NCI-H2171 treated with DMSO at 0.1 percent for 48 hours (cell line): ENCODE measurements at places on chromosomes 7 and 10.

GRCh38 chr10:102783568-102783967 is 39.8 kb downstream of the WBP1L start:
- no peak for DNase-seq

GRCh38 chr7:130022623-130023175 is 28.5 kb downstream of the ZC3HC1 start:
- no peak for DNase-seq

DNA sequence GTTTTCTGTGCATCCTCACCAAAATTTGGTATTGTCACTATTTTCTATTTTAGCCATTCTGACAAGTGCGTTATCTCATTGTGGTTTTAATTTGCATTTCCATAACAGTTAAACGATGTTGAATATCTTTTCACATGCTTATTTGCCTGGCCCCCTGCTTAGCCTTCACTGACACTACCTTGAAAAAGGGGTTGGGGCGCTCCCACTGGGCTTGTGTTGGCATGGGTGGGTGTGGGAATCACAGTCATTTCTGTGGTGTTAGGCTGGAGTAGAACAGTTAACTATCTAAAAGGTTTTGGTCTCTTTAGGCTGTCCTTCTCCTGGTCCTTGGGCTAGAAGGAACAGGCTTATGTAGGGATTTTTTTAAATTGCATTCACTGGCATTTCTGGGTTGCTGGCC is 72.2 kb upstream of the TMEM140 start:
- DNase-seq = no peak

- peak; percentile 1 for DNase-seq
Observed at GRCh38 chr10:5949009-5949759, 28.2 kb downstream of the IL15RA start.

DNA sequence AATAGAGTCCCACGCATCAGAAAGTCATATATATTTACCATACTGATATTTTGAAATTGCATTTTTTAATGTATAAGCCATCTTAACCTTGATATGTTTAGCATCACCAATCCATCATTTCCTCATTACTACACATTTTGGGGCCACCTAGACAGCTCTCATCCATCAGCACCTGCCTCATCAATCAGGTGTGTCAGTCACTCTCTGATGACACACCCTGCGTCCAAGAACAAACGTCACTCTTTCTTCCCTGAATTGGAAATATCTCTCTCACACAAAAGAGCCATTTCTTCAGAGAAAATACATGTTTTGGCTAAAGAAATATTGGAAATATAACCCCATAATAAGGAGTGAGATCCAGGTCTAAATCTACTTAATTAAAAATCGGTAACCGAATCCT is 38.9 kb upstream of the RSU1 start:
- DNase-seq = no peak

GRCh38 chr7:50584793-50585408 is 19.7 kb upstream of the DDC start:
- DNase-seq = no peak

- no peak for DNase-seq
Observed at GRCh38 chr7:30907527-30908267, 4.0 kb upstream of the AQP1 start.

- DNase-seq = no peak
Observed at GRCh38 chr10:77713521-77714280, 76.1 kb upstream of the KCNMA1 start.

DNA sequence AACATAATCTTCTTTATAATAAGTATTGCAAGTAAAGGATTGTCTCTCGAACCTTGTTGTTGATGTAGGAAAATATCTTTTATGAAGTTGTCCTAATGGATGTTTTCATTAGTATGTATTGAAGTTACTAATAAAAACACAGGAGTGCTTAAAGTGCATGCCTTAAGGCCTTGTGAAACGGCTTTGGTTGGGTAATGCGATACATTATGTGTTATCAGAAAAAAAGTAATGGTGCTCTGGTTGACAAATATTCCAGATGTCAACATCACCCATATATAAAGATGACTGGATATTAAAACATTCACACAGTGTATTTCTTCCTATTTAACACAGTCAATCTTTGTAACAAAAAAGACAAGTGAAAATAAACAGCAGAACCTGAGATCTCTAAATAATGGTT is 310.7 kb downstream of the PRKG1 start:
- DNase-seq = no peak

GRCh38 chr10:14225379-14225778 is 105.3 kb downstream of the FRMD4A start:
- DNase-seq = no peak

DNA sequence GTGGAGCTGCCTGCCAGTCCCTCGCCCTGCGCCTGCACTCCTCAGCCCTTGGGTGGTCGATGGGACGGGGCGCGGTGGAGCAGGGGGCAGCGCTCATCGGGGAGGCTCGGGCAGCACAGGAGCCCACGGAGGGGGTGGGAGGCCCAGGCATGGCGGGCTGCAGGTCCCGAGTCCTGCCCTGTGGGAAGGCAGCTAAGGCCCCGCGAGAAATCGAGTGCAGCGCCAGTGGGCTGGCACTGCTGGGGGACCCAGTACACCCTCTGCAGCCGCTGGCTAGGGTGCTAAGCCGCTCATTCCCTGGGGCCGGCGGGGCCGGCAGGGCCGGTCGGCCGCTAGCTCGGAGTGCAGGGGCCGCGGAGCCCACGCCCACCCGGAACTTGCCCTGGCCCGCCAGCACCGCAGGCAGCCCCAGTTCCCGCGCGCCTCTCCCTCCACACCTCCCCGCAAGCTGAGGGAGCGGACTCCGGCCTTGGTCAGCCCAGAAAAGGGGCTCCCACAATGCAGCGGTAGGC is 565.9 kb upstream of the NRG3 start:
- no peak for DNase-seq

DNA sequence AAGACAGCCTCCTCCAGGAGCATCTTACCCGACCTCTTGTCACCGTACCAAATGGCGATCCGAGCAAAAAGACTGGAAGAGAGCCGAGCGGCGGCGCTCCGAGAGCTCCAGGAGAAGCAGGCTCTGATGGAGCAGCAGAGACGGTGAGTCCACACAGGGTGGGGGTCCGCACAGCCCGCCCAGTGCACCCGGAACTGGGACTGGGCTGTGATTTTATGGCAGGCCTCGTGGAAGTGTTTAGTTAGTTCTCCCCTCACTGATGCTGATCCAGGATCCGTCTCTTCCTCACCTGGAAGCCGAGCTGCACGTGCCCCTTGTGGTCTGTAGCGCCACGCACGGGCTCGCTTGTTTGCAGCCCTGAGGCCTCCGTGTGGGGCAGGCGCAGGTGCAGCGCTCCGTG is 19.6 kb downstream of the LRRC27 start:
- DNase-seq = no peak

GRCh38 chr10:122331615-122332446 is 42.7 kb upstream of the PLEKHA1 start:
- DNase-seq = no peak

- DNase-seq = no peak
Observed at GRCh38 chr7:121083790-121084251, 95.3 kb downstream of the CPED1 start.

DNA sequence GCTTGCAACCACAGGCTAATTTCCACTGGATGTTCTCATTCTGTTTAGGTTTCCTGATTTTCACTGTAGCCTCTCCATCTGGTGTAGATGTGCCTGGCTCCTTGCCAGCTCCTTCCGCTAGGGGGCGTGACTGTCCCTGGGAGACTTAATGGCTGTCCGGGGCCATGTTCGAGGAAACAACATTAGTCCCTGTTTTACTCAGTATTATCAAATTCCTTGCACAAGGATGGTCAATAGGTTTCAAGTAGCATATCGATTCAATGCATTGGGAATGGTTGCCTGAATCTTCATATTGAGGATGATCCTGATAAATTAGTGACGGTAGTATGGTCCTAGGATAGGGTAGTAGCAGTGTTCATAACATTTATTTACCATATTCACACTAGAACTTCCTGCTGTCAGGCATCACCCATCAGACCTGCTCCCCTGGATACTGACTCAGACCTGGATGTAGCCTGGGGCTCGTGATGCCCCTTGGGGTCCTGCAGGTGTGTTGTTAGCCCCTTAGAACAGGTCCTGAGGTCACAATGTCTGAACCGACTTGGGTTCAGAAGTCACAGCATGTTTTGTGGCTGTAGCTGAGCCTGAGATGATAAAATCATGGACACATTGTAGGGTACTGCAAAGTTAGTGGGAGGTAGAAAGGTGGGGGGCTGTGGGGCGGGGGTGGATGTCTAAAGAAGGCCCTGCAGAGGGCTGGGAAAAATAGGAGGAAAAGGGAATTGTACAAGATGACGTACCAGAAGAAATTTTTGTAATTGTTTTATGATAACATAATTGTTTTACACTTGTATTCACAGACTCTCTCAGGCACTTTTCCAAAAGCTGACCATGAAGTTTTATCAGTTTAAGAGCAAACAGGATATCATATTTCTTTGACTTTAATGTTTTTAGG is 8.9 kb upstream of the EXOC6 start:
- DNase-seq = peak; percentile 18

GRCh38 chr7:116715077-116715476 is 43.1 kb downstream of the MET start:
- no peak for DNase-seq

GRCh38 chr7:66522518-66522917 is 106.2 kb upstream of the KCTD7 start:
- no peak for DNase-seq

- no peak for DNase-seq
Observed at GRCh38 chr10:99758211-99758891, 24.1 kb upstream of the ABCC2 start.

DNA sequence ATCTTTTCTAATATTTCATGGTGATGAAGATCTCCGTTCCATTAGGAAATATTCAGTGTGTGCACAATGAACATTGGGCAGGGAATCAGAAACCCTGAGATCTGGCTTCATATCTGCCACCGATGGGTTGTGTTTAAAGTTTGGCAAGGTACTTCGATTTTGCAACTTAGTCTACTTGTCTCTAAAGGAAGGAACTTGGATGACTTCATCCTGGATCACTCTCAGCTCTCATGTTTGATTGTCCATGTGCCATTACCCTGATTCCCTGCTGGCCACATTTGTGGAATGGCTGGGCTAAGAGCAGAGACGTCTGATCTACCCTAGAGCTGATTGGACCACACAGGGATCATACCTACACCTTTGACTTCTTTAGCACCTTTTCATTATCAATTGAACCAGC is 177.0 kb upstream of the KMT2E start:
- DNase-seq = no peak

GRCh38 chr10:35377050-35377728 is 40.9 kb downstream of the CCNY start:
- DNase-seq = no peak

DNA sequence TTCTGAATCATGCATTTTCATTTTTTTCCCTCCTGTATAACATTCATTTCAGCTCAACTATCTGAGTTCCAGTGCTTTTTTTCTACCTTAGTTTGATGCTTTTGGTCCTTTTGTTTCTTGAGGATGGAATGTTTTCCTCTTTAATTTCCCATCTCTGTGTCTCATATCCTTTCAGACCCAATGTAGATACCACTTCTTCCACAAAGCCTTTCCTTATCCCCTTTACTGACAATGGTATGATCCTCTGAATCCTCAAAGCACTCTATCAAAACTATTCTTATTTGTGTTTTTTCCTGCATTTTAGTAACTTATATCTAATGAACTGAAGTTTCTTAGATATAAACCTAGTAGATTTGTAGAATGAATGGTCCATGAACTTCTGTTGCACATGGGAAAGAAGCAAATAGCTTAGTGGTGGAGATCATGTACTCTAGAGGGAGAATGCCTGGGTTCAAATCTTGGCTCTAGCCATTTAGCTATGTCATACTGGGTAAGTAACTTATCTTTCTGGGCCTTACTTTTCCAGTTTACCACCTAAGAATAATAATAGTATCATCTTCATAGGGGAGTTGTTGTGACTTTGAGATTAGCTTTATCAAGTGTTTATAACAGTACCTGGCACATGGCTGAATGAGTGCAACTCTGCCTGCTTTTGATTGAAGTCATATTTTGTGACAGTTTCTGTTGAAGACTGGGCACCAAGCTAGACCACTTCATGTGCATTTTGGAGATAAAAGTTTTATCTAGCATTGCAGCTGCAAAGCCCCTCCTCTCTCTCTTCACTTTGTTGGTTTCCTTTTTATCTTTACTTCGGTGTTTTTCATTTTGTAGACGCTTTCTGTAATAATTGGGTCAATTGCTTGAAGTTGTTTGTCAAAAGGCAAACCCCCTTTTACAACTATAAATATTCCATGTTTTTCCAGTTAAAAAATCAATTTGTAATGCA is 18.5 kb downstream of the STAM start:
- DNase-seq = no peak

GRCh38 chr10:88409824-88410223 is 173.3 kb downstream of the RNLS start:
- DNase-seq = no peak

- no peak for DNase-seq
Observed at GRCh38 chr10:11831520-11831951, 8.4 kb downstream of the PROSER2 start.

GRCh38 chr7:50295133-50295532 is 9.4 kb upstream of the IKZF1 start:
- no peak for DNase-seq

DNA sequence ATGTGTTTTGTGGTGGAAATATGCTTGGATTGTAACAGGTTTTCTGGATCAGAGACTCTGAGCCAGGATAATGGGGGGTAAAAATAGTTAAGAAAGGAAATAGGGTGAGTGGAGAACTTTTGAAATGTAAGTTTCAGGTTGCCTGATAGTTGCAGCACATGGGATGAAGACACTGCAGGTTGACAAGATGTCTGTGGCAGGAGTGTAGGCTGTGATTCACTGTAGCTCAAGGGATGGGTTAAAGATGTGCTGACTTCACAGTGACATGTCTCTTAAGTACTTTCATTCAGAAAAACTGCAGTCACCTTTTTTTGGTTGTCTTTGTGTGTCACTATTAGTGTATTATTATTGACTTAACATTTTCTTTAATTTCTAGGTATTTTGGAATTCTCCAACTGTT is 63.5 kb upstream of the SLC39A12 start:
- no peak for DNase-seq

- no peak for DNase-seq
Observed at GRCh38 chr7:64882341-64883112, 20.5 kb upstream of the ZNF273 start.

- DNase-seq = no peak
Observed at GRCh38 chr10:100879741-100880360, 32.9 kb upstream of the SLF2 start.

- DNase-seq = no peak
Observed at GRCh38 chr10:6786579-6787031, 206.5 kb upstream of the PRKCQ start.

GRCh38 chr10:11615396-11615795 is 3.9 kb upstream of the USP6NL start:
- no peak for DNase-seq

- no peak for DNase-seq
Observed at GRCh38 chr10:120253131-120253530, 203.9 kb upstream of the PLPP4 start.
